ENCODE measurements at places on chromosomes 2 and 18.

DNA sequence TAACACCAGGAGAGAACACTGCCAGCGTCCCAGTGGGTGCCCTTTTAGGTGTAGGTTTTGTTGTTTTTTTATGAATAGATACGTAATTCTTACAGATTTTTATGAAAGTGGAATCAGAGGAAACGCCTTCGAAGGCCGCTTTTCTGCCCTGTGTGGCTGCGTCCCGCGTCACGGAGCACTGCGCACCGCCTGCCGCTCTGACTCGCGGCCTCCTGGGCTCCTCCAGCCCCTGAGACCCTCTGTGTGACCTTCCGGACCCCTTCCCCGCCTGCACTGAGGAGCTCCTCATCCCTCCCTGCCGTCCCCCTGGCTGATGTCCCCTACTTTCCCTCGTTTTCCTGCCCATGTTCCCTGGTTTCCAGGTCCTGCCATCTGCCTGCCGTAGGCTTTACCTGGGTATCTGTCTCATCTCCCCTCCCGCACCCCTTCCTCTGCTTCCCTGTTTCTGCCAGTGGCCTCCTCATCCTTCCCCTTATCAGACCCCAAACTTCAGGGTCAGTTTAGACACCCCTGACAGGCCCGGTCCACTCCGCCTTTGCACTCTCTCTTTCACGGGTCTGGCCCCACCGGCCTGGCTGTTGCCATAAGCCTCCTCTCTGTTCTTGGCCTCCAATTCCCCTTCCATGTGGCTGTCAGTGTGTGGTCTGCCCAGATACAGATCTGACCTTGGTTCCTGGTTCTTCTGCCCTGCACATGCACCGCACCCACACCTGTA, 32.7 kb downstream of the PDIA6 start:
- no peak for DNase-seq

GRCh38 chr2:171531291-171531690, 9.0 kb downstream of the CYBRD1 start:
- no peak for DNase-seq

DNA sequence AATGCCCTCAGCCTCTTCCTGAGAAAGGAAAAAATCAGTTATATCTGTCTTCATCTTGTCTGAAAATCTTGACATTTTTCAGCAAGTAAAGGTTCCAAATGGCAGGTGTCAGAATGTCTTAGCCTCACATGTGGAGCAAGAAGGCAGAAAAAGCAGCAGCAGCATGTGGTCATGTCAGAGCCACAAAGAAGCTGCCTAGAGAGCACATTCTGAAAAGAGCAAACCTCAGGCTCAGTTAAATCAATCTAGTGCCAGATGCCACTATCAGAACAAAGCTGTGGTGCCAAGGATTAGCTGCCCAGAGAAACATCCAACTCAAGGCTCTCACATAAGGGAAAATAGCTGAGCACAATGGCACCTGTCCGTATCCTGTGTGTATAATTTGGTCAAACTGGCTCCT, 105.9 kb downstream of the SRBD1 start:
- DNase-seq: no peak

DNA sequence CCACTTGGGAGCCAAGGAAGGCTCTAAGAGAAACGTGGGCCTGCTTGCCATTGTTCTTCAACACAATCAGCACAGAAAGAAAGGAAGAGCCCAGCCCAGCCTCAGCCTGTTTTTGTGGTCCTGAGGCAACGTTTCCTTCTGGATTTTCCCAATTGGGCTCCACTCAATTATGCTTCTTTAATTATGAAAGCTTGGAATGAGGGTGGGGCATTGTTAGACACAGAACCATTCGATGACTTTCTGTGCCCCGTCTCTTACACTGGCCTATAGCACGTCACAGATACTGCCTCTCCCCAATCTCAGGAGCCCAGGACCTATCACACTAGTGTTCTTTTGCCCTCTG, 207.4 kb downstream of the ZFP36L2 start:
- DNase-seq: no peak

- no peak for DNase-seq
Observed at GRCh38 chr2:69032336-69032735, 19.4 kb downstream of the ANTXR1 start.

DNA sequence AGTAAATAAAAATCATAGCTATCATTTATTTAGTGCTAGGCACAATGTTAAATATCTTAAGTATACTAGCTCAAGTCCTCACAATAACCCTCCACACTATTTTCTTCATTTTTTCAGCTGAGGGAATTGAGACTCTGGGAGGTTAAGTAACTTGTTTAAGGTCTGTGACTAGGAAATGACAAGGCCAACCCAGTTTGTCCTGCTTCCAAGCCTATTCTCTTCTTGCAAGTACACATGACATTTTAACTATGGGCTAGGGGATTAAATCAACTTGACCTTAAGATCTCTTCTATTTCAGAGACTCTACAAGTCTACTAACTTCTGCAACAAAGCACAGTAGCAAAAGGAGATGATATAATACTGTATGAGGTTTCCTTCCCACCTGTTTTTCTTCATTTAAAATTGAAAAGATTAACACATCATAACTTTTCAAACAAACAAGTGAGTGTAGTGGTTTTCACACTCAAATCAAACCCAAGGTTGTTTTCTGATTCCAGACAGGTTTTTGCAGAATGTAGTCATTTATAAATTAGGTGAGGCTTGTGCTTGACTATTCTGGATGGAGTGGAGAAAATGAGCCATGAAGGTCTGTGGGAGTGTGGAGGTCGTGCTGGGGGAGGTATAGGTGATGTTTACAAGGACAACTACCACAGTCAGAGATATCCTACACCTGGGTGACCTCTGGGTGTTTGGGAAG, 57.0 kb downstream of the CD28 start:
- DNase-seq: no peak

- DNase-seq: no peak
Observed at GRCh38 chr2:234363647-234364294, 133.1 kb downstream of the ARL4C start.

GRCh38 chr2:12320991-12321641, 395.6 kb upstream of the TRIB2 start:
- DNase-seq: no peak

GRCh38 chr18:63259567-63260379, 59.8 kb downstream of the BCL2 start:
- no peak for DNase-seq

- DNase-seq: no peak
Observed at GRCh38 chr18:34723143-34723542, 13.0 kb downstream of the DTNA start.

- DNase-seq: no peak
Observed at GRCh38 chr18:43719267-43719795, 442.0 kb upstream of the SYT4 start.

DNA sequence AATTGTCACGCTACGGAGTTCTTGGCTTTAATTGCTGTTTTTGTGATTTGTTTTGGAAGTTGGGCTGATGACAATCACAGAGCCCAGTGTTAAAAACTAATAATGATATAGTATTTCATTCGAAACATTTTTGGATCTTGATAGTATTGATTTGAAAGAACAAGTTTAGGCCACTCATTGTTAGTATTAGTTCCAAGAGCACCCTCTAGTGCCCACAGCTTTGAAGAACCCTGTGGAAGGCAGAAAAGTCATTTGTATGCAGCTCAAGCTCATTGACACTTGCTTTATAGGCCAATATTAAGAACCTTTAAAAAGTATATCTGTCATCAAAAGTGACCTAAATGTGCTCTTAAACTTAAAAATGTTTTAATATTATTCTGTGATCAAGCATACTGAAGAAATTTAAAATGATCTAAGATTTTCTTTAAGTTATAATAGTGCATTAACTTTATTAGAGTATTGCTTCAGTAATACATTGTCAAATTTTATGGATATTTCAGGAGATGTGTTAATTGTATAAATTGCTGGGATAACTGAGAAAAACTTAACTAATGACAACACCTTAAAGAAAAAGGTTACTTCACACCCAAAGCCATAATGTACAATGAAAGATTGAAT, 191.0 kb downstream of the GRB14 start:
- DNase-seq: no peak

DNA sequence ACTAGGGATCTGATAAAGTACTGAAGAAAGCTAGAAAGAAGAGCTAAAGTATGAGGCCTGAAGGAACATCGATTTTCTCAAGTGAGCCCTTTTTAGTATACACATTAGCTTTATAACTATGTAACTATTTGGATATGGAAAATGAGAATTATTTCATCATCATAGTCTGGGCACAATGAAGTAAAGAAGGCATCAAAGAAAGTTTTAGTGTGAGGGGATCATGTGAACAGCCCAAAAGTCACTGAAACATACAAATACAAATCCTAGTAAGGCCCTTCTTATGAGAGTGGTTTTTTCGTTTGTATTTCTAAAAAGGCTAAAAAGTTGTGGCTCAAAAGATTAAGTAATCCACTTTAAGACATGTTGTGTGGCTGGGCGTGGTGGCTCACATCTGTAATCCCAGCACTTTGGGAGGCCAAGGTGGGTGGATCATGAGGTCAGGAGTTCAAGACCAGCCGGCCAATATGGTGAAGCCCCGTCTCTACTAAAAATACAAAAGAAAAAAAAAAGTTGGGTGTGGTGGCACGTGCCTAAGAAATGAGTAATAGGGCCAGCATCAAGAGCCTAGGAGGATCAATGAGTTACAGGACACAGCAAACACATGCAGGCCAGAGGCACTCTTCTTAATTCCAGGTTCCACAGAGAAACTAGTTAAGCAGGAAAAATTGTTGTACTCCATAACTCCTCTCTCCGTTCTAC, 61.9 kb downstream of the PUM2 start:
- DNase-seq: no peak

DNA sequence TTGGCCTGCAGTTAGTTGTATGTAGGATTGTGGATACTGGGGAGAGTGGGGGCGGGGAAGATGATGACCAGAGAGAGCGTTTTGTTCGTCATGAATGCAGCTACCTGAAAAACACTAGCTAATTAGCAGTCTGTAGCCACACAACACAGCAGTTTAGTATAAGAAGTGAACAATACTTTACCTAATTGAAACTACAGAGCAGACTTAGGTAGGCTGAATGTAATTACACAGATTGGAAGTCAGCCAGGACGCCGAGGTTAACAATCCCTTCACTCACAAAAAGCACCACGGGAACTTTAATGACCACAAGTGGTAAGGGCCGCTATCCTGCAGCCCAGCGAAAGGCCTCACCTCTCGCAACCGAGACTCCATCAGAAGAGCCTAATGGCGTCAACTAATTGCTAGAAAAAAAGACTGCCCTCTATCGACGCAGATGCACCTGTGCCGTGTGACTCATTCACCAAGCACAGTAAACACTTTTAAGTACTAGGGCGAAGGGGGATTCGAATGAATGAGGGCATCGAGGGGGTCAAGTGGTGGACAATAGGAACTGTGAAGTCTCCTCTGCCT, 591.0 kb downstream of the ARHGAP15 start:
- DNase-seq: no peak

DNA sequence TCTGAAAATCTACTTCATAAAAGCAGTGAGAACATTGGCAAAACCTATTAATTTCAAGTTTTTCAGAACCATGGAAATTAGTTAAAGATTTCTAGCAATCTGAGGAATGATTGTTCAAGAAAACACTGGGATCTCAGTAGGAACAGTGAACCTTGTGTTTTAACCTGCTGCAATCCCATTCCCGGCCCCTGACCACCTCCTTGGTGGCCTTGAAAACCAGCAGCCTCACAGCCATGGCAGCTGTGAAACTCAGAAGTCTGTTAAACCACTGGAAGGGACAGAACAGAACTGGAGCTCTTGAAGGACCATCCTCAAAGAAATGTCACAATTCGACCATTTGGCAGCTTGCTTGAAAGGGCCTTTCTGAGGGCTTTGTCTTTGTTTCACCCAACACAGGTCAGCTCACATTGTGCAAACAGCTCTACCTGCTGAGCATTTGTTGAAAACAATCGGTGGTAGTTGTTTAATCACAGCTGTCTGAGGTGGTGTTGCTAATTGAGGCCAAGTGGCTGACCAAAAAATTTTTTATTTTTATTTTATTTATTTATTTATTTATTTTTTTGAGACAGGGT, 25.8 kb downstream of the NEDD4L start:
- DNase-seq: no peak

DNA sequence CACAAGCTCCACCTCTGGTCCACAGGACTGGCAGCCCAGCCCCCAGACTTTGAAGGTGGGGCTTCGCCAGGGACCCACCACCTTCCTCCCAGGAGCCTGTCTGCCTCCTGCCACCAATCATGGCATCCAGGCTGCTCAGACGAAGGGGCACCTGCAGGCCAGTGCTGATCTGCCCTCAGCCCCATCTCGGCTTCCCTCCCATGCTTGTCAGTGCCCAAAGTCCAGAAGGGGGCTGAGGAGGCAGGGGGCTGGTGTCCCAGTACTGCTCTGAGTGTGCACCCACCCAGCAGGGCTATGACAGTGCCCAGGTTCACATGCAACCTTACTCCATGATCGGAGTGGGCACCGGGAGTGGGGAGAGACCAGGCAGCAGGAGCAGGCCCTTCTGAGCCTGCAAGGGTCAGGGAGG, 25.3 kb upstream of the RUFY4 start:
- no peak for DNase-seq

DNA sequence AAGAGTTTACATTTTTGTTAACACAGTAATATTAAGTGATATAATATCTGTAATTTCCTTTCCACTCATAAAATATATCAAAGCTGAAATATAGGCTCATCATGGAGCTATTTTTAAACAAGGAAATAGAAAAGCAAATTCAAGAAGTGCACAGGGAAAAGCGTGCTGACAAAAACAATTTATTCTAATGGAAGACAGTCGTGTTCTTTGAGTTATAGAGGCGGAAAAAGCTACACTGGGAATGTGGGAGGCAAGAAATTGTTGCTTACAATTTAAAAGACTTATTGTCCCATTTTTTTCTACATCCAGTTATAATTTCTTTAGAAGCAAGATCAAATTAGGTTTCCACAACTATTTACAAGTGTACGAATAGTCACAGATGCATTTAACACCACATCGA, 3.2 kb upstream of the TTN start:
- DNase-seq: no peak

DNA sequence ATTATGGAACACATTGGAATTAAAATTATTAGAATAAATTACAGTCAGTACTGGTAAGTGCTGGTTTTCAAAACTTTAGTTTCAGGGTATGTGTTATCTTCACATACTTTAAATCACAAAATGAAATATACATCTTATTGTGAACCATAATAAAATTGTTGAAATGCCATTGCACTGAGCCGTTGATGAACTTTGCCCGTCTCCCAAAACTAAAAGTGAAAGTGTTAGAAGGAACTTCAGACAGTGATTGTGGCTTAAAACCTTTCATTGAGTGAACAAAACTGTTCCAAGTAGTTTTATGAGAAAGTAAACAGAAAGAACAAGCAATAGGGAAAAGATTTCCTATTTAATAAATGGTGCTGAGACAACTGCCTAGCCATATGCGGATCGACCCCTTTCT, 811.6 kb downstream of the PLCL1 start:
- no peak for DNase-seq

DNA sequence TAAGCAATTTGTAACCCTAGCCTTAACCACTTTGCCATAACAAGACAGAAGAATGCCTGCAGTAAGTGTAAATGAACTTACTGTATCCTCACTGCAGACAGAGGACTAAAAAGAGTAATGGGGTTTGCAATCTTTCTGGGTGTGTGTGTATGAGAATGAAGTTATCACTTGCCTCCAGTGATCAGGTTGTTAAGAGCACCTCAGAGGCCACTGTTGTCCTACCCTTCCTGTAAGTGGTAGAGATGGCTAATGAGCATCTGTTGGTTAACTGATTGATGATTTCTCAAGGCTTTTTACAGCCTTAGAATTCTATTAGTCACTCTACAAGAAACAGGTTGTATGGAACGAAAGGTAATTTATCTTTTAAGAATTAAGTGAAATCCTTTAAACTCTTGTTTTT, 27.6 kb upstream of the GTF2A1L start:
- DNase-seq: no peak

All from stimulated activated CD8-positive, alpha-beta memory T cell treated with anti-CD3 and anti-CD28 coated beads, Interleukin-2, amount 100 ng/mL, for 48 hours (primary cell).